GM18507 (cell line): ENCODE measurements at places on chromosomes 11 and 22.
A peak's percentile ranks its signal among the peaks of the same experiment; 100 is the strongest.

DNA sequence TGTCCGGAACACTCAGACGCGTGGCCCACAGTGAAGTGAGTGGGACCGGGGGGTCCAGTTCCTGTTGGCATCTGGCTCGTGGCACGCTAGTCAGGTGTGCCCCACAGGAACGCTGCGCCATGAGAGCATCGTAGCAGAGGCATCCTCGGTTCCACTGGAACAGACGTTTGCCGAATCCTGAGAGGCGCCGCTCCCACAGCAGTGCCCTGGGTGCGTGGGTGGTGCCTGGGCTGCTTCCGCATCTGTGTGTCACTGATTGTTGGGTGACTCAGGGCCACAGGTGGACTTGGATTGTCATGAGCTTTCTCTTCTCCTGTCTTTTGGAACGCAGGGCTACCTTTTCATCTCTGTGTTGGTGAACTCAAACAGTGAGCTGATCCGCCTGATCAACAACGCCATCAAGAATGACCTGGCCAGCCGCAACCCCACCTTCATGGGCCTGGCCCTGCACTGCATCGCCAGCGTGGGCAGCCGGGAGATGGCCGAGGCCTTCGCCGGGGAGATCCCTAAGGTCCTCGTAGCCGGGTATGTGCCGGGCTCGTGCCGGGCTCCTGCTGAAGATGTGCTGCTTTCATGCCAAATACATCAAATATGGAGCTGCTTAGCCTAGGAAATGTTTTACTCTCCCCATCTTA lies 46.2 kb downstream of the AP2A2 start:
- DNase-seq: no peak

GRCh38 chr11:29309992-29310391 lies 706.8 kb downstream of the KCNA4 start:
- DNase-seq: no peak

GRCh38 chr11:9493492-9493891 lies 32.7 kb downstream of the ZNF143 start:
- no peak for DNase-seq

GRCh38 chr11:124724979-124725718 lies 14.6 kb upstream of the NRGN start:
- DNase-seq: peak; percentile 77

DNA sequence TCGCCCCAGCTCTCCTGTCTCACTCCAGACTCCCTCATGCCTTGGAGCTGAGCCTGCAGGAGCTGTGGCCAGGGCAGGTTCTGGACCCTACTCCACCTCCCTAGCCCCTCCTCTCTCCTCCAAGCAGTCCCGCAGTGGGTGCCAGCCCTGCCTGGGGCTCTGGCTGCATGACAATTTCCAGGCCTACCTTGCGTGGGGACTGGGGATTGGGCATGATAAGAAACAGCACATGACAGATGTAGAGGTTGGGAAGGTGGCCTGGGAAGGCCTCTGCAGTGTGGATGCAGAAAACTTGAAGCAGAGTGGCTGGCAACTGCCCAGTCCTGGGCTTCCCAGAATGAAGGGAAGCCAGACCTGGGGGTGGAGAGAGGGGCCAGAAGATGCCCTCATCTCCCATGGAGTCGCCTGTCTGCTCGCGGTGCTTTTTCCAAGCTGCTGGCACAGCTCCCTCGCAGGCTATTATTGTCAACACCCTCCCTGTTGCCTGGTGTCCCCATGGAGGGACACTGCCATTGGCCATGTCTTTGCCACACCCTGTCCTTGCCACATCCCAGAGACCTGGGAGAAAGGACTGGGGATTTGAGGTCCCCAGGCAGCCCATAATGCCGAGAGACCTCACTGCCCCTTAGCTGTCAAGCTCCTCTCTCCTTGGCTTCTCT lies 48.9 kb upstream of the CDON start:
- DNase-seq: no peak

GRCh38 chr11:107956543-107956942 lies 28.3 kb downstream of the RAB39A start:
- no peak for DNase-seq

DNA sequence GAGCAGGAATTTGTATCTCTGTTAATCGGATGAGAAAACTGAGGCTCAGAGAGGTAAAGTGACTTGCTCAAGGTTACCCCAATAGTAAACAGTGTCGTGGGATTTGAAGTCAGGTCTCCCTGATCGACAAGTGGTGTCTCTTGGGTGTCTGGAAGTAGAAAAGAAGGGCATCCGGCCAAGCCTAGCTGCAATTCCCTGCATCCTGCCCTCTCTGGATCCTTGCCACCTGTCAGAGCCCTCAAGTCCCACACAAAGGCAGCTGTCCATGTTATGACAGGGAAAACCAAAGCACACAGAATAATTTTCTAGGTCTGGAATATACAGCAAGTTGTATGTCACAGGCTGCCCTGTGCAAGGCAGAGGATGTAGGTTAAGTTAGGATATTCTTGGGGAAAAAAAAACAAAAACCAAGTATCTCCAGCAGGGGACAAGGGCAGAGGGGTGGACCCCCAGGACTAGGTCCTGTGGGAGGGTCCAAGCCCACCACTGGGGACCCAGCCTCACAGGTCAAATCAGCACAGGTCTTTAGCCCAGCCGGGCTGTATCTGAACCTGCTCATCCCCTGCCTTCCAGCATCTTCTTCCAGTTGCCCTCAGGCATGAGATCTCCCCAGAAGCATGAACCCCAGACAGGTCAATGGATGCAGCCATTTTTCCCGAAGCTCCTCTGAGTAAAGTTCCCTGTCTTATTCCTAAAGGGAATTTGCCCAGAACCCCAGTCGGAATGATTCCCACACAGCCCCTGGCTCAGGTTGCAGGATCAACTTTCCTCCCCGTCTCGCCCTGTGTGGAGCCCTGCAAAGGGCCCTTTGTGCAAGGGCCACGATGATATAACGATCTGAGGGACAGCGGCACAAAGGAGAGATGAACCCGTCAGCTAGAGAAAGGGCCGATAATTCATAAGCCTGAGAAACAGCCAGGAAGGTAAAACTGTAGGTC lies 15.0 kb downstream of the USH1C start:
- no peak for DNase-seq

DNA sequence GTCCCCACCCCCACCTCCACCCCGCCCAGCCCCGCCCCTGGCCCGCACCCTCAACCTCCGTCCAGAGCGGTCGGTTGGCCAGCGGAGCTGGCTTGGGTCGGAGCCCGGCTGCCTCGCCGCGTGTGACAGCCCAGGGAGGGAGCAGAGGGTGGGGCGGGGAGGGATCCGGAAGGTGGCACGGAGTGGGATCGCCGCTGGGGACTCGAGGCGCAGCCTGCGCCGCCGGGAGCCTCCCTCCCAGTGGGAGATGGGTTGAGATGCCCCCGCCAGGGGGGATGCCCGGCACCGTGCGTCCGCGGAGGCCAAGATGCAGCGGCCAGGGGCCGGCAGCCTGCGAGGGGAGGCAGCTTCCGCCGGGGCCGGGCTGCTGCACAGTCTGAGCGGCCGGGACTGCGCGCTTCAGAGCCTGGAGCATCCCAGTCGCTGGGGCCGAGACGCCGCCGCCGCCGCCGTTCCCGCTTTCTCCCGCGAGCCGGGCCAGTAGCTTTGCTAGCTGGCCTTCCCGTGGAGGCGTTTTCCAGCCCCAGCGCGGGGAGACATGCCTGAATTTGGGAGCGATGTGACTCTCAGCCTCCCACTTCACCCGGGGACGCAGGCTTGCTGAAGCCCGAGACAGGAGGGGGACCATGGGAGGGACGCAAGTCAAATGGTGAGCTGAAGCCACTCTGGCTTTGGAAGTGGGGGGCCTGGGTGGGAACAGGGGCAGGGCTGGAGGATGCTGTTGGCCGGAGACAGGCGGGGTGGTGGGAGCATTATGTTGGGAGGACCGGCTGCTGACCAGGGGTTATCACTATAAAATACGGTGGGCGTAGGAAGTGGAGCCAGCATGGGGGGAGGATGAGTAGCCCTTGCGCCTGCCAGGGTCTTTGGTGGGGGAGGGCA lies 40.2 kb downstream of the DIXDC1 start:
- DNase-seq: no peak

GRCh38 chr11:66126808-66127555 lies 56.9 kb downstream of the PACS1 start:
- DNase-seq: no peak

DNA sequence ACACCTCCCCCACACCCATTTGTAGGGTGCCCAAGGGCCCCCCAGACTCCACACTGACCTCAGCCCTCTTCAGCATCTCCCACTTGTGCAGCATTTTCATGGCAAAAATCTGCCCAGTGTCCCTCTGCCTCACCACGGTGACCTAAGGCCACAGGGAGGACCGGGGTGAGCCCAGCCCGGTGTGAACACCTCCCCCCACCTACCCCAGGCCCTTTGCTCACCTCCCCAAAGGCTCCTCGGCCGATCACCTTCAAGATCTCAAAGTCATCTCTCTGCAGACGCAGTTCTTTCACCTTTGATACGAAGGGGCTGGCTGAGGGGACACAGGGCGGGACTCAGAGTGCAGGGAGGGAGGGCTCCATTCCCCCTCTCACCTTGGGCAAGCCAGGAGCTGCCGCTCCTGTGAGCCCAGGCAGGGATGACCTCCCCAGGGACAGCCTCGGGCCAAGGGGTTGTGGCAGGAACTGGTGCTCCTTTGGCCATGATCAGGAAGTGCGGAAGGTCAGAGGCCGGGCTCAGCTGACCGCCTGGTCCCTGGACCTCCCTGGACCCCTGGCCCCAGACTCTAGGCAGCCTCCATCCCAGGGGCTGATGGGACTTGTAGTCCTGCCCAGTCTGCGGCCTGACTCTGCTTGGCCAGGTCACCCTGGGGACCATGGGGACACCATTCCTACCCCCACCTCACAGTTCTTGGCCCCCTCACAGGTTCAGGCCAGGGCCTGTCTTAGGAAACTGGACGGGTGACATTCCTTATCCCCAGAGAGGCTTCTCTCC lies 2.7 kb downstream of the CDC42BPG start:
- DNase-seq: no peak

GRCh38 chr22:47200273-47201051 lies 438.0 kb downstream of the TBC1D22A start:
- no peak for DNase-seq

DNA sequence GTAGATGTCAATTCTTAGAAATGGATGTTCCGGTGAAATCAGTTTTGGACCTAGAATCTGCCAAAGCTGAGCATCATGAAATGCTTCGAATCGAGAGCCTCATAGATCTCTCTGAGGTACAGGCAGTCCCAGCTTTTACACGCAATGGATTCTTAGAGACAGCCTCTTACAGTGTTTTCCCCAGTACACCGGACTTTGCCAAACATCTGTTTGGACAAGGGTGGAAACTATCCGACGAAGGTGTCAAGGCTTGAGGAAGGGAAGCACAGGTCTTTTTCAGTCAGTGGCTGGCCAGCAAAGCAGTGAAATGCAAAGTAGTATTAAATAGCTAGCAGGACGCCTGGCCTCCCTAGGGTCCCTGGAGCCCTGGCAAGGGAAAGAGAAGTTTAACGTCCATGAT lies 4.9 kb downstream of the GRK3 start:
- DNase-seq: no peak

GRCh38 chr11:92960886-92961285 lies 8.6 kb upstream of the MTNR1B start:
- no peak for DNase-seq

DNA sequence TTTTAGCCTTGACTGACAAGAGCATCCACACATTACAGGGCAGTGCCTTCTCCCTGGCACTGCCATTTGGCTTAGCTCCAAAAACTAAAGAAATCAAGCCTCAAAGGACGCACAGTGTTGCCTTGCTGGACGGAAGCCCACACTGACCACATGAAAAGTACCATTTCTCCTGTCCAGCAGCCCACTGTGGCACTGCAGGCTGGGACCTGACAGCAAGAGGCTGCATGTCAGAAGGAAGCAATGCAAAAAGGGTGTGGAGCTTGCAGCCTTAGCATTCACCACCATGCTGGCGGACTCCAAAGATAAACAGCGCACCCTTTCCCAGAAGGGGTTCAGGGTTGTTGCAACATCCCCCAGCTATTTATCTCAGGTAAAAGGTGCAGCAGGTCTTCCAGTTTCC lies 109.3 kb upstream of the BMAL1 start:
- no peak for DNase-seq

- no peak for DNase-seq
These were observed 36.6 kb upstream of the NCR3LG1 start for GRCh38 chr11:17314904-17315426.

DNA sequence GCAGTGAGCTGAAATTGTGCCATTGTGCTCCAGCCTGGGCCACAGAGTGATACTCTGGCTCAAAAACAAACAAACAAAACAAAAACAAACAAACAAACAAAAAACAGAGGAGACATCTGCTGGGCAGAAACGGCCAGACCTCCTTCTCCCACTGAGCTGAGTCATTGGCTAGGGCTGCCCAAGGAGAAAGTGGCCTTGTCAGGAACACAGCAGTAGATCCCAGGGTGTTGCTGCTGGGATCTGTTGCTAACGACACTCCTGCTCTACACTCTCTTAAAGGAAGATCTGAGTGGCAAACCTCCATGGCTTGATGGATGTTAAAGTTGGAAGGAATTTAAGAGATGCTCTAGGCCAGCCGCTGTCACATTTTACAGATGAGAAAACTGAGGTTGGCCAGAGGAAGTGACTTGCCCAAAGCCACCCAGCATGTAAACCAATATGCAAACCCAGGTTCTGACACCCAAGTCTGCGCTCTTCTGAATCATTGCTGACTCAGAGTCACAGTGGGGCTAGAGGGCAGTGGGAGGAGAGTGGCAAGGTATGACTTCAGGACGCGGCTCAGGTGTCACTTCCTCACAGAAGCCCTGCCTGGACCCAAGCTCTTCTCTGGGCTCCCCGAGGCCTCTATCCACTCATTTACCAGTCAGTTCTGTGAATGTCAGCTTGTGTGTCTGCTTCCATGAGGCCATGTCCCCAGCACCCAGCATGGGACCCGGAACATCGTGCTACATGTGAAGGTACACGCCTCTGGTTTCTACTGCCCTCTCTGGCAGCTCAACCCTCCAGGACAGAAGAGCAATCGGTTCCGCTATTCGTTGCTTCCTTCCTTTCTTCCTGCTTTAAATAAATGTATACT lies 11.3 kb upstream of the GDPD5 start:
- peak; percentile 69 for DNase-seq

DNA sequence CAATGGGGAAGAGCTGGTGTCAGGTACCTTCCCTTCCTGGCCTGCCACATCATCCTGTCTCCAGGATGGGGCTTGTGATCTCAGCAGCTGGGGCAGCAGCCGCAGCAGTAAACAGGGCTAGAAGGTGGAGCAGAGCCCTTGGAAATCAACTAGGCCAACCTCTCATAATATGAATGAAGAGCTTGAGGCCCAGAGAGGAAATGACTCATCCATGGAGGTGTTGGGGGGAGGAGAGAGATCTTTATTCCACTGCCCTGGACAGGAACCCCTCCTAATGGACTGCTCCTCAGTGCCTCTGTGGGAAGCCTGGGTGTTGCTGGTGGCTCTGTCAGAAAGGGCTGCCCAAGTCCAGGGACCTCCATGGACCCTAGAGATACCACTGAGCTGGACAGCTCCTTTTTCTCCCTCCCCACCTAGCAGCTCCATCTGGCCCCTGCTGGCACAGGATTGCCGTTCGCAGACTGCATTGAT lies 111.8 kb downstream of the OSBP2 start:
- DNase-seq: no peak
